ENCODE measurements at places on chromosomes 1 and 21.
A peak's percentile ranks its signal among the peaks of the same experiment; 100 is the strongest.

GRCh38 chr1:7471836-7472235 is 299.3 kb upstream of the VAMP3 start:
- DNase-seq, result peak; percentile 57

- DNase-seq, result peak; percentile 87
Measured at GRCh38 chr1:16032388-16033102, 10.7 kb downstream of the CLCNKA start.

GRCh38 chr1:98278055-98278454 is 357.2 kb upstream of the DPYD start:
- no peak for DNase-seq

DNA sequence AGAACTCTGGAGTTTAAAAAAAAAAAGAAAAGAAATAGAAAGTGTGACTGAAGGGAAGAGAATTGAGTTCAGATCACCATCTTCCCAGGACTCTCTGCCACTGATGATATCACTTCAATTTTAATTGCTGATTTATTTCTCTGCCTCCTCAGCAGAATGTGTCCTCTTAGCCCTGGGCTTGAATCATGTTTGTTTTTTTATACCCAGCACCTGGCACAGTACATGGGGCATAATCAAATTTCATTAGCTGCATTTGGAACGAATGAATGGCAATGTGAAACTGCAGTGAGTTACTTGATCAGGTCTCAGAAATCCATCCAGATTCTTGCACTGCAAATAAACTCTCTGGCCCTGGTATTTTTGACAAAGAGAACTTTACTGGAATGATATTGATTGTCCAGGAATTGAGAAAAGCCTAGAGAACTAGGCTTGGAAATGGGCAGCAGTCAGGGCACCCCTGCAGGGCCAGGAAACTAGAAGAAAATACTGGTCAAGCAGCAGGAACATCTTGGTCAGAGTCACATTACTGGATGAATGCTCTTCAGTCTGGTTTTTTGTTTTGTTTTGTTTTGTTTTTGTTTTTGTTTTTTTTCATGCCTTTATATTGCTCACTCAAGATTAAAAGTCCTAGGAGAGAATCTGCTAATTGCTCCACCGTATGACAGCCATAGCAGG is 103.8 kb upstream of the FAM78B start:
- DNase-seq, result no peak

DNA sequence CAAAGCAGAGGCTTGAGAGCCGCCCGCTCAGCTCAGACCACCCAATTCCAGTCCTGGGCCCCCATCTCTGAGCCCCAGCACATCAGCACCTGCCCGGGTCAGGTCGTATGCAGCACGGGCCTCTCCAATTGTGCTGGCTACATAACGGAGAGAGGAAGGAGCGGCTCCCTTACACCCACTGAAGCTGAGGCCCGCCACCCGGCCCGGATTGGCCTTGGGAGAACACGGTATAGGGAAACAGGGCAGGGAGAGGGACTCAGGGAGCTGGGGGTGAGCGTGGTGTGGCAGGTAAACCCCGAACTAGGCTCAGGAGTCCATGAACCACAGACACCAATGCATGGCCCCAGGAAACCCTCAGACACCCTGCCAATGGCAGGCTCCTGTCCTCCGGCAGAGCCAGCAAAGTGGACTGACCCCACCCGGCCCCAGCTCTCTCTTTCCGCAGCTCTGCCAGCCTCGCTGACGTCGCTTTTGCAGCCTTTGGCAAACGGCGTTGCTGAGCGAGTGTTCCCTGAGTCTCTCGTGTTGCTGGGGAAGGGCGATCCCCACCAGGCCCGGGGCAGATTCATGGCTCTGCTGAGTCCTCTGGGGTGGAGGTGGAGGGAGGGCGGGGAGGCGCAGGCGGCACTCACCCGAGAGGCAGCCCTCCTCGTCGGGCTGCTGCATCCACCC is 16.5 kb downstream of the MEGF6 start:
- no peak for DNase-seq

GRCh38 chr1:55943012-55943411 is 636.4 kb downstream of the PLPP3 start:
- no peak for DNase-seq

DNA sequence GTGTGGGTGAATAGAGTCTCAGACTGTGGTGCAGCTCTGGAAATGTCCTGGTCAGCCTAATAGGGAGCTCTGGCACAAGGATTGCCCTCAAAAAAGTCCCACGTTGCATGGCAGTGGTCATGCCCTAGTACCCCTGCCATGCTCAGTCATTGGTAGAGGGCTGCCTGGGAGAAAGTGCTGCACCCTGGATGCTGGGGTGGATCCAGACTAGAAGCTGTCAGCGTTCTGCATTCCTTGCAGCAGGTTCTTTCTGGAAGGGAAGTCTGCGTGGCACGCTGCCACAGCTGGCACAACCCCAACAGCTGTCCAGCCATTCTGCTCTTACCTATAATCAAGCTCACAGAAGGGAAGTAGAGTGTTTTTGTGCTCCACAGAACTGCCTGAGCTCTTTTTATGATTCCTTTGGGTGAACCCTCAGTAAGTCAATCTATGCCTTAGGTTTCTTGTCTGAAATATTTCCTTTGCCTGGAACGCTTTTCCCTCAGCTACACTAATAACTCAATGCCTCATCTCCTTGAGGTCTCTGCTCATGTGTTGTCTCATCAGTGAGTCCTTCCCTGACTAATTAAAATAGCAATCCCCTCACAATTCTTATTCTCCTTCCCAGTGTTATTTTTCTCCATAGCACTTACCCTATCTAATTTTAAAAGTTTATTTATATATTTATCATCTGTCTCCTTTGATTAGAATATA is 61.5 kb upstream of the JAK1 start:
- peak; percentile 73 for DNase-seq

GRCh38 chr1:50860702-50861101 is 99.4 kb downstream of the FAF1 start:
- no peak for DNase-seq

- DNase-seq, result no peak
Measured at GRCh38 chr1:205523891-205524793, 19.7 kb downstream of the CDK18 start.
